ENCODE measurements at places on chromosomes 5 and 9.

DNA sequence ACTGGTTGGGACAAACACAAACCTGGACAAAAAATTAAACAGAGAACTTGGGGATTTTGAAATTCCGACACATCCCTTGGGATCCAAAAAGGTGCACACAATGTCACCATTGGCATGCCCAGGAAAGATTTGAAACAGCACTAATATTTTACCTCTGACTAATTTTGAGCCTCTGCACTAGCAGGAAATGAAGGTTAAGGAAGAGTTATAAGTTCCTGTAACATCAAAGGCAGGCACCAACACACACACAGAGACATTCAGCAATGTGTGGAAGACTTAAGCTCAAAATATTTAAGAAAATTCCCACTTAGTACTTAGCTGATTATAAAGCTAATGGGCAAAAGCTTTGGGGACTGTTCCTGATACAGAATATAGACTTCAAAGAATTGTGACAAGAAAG lies 247.0 kb downstream of the CDH9 start:
- no peak for DNase-seq

DNA sequence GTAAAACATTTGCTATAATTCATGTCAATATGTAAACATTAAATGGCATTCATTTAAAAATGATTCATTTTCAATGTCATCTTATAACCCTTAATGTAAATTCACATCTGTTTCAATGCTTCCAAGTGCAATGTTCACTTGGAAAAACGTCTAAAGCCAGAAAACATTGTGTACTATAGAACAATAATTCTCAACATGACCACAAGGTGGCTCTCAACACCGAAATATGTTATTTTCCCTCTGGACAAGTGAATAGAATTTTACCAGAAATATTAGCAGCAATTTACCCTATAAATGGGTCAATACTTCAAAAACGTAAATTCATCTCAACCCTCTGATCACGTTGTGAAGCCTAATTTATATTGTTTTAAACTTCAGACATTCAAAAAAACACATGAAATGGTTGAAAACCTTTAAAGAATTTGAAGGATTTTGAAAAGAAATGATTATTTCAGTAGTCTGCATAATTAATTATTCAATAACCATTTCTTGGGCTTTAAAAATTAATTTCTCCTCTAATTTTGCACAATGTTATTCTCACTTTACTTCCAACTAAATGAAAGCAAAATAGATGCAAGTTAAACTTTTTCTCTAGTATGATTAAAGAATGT lies 11.0 kb downstream of the CDH10 start:
- peak; percentile 29 for DNase-seq

DNA sequence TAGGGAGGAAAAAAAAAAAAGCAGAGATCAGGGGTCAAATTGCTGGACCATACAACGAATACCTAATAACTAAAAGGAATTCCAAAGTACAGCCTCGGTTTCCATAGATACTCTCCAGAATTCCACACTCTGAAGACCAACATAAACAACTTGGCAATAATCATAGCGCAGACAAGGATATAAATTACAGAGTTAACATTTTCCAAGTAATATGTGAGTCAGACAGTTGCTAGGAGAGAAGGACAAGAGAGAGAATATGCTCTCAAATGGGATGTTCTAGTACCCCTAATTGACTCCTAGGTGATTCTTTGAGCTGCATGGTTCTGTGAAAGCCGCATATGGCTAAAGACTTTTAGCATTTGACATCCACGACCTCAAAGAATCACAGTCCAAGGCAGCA lies 165.2 kb downstream of the FRMD3 start:
- DNase-seq: no peak

GRCh38 chr5:177601577-177602457 lies 1.9 kb downstream of the B4GALT7 start:
- DNase-seq: peak; percentile 42

GRCh38 chr5:9947225-9947714 lies 302.4 kb downstream of the ATPSCKMT start:
- no peak for DNase-seq

GRCh38 chr5:166399781-166400180 lies 1891.7 kb upstream of the WWC1 start:
- DNase-seq: no peak

Data from BE2C (cell line).